Mammary epithelial cell (primary cell): ENCODE measurements at places on chromosomes 16 and 17.

DNA sequence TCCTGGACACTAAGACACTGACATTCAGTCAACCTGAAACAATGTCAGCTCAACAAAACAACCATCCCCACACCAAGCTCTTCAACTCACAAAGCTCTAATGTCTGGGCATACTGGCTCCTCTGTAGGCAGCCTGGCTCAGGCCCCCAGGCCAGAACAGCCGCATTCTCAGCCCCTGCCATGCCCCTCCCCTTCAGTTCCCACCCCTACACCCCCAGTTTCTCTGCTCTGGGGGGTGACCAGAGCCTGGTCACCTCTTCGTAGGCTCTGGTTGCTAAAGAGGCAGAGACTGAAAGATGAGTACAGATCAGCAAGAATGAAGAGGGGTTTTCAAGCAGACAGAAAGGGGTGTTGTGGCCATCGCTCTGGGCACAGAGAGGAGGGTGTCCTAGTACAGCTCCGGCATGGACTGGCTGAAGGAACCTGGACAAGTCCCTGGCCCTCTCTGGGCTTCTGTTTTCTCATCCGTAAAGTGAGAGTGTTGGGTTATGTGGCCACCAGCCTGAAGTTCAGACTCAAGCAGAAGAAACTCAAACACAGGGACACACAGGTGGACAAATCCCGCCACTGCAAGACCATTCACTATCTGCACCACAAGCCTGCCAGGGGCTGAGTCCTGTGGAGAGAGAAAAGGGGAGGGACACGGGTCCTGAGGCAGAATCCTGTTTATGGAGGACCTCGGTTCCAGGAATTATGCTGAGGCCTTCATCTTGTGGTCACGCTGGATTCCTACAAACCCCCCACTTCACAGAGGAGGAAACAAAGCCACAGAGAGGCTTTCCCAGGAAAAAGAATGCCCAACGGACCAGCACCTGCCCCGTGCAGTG lies 987 bp upstream of the SLC4A1 start:
- no peak for DNase-seq

DNA sequence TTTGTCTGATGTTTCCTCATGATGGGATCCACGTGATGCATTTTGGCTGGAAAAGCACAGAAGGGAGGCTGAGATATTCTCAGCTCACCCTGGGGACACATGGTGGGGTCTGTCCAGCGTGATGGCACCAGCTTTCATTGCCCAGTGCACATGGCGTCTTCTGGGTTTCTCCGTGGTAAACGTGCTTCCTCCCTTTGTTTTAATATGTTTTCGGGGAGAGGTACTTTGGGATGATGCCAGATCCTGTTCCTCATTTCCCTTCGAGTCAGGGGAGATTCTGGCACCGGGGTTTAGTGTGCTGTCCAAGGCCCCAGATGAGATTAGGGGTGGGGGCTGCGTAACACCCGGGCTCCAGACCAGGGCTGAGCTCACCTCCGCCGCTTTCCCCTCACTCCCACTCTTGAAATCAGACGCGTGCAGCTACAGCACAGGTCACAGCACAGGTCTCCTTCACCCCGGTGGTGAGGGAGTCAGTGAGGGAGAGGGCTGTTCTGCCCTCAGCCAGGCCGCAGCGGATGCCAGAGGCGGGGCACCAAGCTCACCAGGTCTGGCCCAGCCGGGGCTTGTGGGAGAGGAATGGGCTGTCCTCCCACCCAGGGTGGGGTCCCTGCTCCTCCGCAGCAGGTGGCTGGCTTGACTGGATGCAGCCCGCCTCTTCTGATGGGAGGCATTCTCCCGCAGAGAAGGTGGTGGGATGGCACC lies 33.9 kb downstream of the COX4I1 start:
- no peak for DNase-seq

DNA sequence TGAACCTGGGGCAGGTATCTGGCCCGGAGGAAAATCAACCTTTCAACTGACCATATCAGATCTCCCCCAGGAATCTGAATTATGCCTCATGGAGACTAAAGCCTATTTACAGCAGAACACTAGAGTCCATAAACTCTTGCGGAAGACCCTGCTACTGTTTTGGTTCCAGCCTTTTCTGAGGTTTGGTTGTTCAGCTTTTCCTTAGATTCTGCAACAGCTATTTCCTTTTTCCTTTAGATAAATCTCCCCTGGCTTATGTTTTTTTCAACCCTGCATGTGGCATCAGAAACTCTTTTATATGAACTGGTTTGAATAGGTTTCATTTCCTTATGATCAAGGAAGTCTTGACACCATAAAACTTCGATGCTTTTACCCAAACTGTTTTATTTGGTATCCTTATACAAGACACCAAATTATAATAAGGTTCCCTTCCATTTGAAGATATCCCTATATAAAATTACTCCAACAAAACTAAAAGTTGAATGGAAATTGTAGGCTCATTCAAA lies 13.1 kb downstream of the SPOP start:
- DNase-seq = no peak

DNA sequence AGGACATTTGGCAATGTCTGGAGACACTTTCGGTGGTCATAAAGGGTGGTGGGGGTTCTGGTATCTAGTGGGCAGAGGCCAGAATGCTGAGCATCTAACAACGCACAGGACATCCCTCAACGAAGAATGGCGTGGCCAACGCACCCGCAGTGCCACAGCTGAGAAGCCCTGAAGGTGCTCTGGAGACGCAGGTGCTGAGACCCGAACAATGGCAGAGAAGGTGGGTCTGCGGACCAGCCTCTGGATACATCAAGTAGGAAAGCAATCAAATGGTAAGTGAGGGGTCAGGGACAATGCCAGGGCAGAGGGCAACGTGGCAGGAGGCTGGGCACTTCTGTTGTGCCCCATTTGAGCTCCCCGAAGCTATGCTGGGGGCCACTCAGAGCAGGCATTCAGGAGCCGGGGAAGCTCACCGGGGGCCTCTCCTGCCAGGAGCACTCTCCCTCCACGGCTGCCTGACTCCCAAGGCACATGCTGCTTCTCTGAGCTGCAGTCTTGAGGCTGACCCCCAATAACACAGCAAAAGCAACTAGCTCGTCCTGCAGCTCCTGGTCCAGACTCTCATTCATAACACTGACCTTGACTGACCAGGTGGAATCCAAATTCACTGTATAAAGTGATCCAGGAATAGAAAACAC lies 26.0 kb downstream of the SPHK1 start:
- DNase-seq = no peak

- no peak for DNase-seq
Observed at GRCh38 chr16:81210807-81211206, 27.7 kb upstream of the BCO1 start.

GRCh38 chr16:89925596-89926079 lies 2.5 kb downstream of the TUBB3 start:
- no peak for DNase-seq

DNA sequence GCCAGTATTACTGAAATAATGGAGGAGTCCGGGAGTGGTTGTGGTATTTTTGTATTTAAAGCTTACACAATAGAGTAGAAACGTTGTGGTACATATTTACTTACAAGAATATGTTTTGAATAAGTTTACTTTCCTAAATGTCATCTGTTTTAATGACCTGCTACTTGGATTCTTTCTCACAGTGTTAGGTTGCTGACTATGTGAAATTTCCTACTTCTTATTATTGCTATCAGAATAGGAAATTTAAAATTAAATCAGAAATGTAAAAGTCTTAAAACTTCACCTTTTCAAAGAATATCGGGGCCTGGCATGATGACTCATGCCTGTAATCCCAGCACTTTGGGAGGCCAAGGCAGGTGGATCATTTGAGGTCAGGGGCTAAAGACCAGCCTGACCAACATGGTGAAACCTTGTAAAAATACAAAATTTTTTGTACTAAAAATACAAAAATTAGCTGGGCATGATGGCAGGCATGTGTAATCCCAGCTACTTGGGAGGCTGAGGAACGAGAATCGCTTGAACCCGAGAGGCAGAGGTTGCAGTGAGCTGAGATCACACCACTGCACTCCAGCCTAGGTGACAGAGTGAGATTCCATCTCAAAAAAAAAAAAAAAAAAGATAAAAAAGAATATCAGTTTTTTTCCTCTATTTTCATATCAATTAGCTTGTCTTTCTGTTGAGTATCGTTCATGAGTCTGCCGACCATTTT lies 77.8 kb downstream of the VMP1 start:
- DNase-seq = no peak

- peak; percentile 20 for DNase-seq
Observed at GRCh38 chr16:31105677-31106213, 2.4 kb upstream of the BCKDK start.

DNA sequence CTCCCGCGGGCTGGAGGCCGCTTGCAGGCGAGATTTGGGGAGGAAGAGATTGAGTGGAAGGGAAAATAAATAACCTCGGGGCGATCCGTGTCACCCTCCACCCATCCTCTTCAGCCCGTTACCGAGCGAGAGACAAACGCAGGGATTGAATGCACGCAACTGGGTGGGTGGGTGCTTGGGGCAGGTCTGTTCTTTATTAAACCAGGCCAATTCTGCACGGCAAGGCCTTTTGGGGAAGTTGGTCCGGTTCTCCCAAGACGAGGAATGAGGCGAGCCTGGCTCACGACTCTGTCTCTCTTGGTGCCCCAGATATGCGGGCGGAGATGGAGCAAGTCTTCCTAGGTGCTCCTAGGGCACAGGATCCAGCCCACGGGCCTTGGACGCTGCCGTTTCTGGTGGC lies 396 bp upstream of the HOXB7 start:
- no peak for DNase-seq

GRCh38 chr16:12010388-12011251 lies 34.1 kb downstream of the SNX29 start:
- DNase-seq = no peak

DNA sequence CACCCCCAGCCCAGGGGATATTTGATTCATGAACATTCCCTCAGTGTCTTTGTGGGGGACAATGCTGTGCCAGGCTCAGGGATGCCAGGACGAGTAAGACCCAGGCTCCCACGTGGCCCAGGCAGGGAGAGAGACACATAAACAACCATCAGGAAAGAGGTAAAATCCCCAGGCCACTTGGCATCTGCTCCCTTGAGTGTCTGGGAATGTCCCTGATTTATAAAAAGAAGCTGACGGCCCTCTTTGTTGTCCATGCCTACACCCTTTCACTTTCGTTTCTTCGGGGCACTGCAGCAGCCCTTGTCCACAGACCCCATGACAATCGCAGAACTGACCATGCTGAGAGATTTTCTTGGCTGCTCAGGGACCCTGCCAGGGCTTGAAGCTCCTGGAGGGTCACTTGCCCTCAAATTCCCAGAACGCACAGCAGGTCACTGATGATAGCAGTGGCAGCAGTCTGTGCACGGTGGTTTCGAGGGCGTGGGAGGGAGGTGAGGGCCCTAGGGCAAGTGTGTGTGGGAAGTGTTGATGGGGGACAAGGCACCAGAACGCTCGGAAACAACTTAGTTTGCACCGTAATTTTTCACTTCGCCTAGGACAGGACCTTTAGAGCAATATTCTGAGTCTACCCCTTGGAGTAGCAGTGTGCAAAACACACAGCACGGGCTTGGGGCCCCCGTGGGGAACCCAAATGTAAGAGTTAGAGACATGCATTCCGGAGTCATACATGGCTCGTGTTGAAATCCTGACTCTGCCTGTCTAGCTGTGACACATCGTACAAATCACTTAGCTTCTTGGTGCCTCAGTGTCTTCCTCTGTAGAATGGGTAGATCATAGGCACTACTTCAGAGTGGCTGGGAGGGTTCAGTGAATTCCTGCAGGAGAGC lies 4.7 kb downstream of the NOD2 start:
- peak; percentile 86 for DNase-seq

GRCh38 chr16:3716831-3717234 lies 491 bp downstream of the TRAP1 start:
- peak; percentile 35 for DNase-seq

GRCh38 chr17:32483451-32484019 lies 3.3 kb upstream of the CDK5R1 start:
- DNase-seq = no peak

DNA sequence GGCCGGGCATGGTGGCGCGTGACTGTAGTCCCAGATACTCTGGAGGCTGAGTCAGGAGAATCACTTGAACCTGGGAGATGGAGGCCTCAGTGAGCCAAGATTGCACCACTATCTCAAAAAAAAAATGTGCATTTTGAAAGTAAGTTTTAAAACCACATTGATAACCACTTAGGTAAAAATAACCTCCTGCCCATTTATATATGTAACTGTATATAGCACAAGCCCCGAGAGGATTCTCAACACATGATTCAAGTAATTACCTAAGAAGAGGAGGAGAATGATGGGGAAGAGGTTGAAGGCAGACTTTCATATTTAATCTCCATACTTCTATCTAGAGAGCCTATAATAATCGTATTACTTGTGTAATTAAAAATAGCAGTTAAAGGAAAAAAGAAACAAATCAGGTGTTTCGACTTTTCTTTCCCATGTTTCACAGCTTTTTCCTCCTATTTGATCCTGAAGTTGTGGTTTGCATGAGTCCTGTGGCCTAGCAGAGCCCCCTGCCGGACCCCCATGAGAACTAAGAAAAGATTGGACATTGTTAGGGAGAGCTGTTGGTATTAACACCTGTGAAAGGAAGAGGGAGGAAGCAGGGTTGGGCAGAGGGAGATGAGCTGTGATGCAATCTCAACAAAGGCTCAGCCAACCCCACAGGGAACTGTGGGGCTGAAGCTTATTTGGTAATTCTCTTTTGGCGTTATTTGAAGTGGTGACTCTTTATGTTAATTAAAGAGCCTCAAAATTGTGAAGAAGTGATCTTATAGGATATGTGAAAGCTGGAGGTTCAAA lies 22.1 kb downstream of the PMFBP1 start:
- DNase-seq = no peak

GRCh38 chr16:17339764-17340541 lies 130.8 kb downstream of the XYLT1 start:
- DNase-seq = peak; percentile 30

- DNase-seq = no peak
Observed at GRCh38 chr16:10465821-10466220, 80.0 kb downstream of the ATF7IP2 start.

- DNase-seq = no peak
Observed at GRCh38 chr16:3458852-3459361, 15.4 kb downstream of the NAA60 start.

GRCh38 chr17:80095038-80095843 lies 6.1 kb upstream of the GAA start:
- no peak for DNase-seq

DNA sequence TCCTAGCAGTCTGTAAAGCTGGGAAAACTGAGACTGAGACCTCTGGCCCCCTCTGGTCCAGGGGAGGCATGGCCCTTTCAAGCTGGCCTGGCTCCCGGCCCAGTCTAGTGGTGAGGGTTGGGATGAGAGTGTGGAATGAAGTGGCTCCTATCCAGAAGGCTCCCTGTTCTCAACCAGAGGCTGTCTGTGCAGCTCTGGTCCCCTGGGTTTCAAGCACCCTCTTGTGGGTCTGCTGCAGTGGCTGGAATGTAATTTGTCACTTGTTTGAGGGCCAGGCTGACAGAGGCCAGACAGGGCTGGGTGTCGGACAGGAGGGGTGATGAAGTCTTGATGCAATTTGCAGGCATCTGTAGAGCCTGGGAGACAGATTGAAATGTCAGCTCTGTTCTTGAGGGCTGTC lies 22.1 kb upstream of the PHF12 start:
- no peak for DNase-seq

DNA sequence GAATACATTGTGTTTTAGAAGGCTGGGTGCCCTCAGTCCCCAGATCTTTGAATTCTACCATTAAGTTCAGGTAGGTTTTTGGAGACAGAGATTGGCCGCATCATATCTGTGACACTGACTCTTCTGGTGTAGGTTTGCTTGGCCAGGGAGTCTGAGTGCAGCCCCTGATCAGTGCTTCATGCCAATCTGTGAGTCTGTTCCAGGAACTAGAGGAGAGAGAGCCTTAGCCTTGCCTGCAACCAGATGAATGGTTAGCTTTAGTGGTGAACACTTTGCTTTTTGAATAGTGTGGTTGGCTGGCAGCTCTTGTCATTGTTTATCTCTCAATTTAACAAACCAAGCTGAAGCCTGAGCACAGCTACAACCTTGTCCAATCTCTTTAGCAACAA lies 87.8 kb downstream of the PLXDC1 start:
- no peak for DNase-seq
